ENCODE measurements at places on chromosomes 5 and 9. TPM values are rescaled to one million over a fixed set of nuclear protein-coding genes. Genes with fewer than 3 reads are reported as not detected.

DNA sequence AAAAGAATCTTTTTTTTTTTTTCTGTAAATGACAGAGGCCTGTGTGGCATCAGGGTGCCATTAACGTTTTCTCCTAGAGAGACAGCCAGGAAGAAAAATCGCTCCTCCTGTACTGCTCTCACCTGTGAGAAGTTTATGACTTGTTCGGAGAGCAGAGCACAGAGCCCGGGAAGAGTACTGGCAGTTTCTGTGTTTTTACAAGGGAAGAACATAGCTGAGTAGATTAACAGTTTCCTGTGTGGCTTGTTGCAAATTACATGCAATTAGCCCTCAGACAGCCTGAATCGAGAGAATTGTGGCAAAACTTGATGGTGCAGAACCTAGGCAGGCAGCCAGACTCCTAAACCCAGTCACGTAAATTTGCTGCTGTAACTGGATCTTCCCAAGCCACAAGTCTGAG is 32.1 kb downstream of the PRKACG start:
- peaks cover 10% of the 10 kb centered on the region for H3K27me3 ChIP-seq
- no peaks in the 10 kb centered on the region for H3K36me3 ChIP-seq
- H3K27ac ChIP-seq, result no peak overlapping the region

- H3K27me3 ChIP-seq, result no peaks in the 10 kb centered on the region
- peaks cover 48% of the 10 kb centered on the region for H3K36me3 ChIP-seq
- H3K4me3 ChIP-seq, result no peak overlapping the region
- DNase-seq, result no peak
- no peak overlapping the region for H3K27ac ChIP-seq
These were observed 26.9 kb downstream of the TCERG1 start for GRCh38 chr5:146474065-146474464.

IL4 gene
- total RNA-seq, result not detected

- no peak for DNase-seq
- no peak overlapping the region for H3K4me3 ChIP-seq
- H3K27me3 ChIP-seq, result peaks cover 81% of the 10 kb centered on the region
- no peaks in the 10 kb centered on the region for H3K36me3 ChIP-seq
- peaks cover 10% of the 10 kb centered on the region for H3K4me1 ChIP-seq
These were observed 735 bp downstream of the DMRT3 start for GRCh38 chr9:976943-977837.

GRCh38 chr5:170080217-170080616 is 25.5 kb upstream of the FOXI1 start:
- H3K4me1 ChIP-seq, result no peaks in the 10 kb centered on the region
- H3K4me3 ChIP-seq, result no peak overlapping the region
- peaks cover 6% of the 10 kb centered on the region for H3K27me3 ChIP-seq
- no peaks in the 10 kb centered on the region for H3K36me3 ChIP-seq
- H3K27ac ChIP-seq, result no peak overlapping the region
- no peak for DNase-seq

SMIM23 gene
- not detected for total RNA-seq

ARHGEF39 gene
- 0.86 TPM for total RNA-seq

BRD8 gene
- 71.6 TPM for total RNA-seq

ANKRD18B gene
- 13.8 TPM for total RNA-seq

- no peaks in the 10 kb centered on the region for H3K4me1 ChIP-seq
- no peak overlapping the region for H3K27ac ChIP-seq
These were observed 17.2 kb downstream of the TAF1L start for GRCh38 chr9:32618261-32618660.

DNA sequence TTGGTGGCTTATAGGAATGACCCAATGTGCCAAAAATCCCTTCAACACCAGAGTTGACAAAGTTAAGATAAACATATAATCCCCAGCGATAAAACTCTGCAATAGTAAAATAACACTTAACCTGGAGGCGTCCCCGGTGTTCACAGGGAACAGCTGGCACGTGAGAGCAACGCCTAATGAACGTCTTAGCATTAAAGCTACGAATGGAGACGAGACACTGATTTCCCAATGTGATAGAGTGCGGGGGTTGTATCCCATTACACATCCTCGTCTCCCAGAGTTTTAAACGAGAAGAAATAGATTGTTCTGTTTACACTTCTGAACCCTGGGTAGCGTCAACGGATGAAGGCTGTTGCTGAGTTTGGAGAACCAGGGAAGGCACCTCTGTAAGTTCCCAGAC is 57.6 kb downstream of the PTCH1 start:
- H3K36me3 ChIP-seq, result peaks cover 30% of the 10 kb centered on the region
- no peak for DNase-seq
- H3K4me3 ChIP-seq, result no peak overlapping the region

All from osteocyte (in vitro differentiated cells).